Fibroblast of skin of left biceps (primary cell): ENCODE measurements at places on chromosomes 2 and 18.

GRCh38 chr18:11553098-11553940, 56.1 kb upstream of the SLC35G4 start:
- peak; percentile 33 for DNase-seq

DNA sequence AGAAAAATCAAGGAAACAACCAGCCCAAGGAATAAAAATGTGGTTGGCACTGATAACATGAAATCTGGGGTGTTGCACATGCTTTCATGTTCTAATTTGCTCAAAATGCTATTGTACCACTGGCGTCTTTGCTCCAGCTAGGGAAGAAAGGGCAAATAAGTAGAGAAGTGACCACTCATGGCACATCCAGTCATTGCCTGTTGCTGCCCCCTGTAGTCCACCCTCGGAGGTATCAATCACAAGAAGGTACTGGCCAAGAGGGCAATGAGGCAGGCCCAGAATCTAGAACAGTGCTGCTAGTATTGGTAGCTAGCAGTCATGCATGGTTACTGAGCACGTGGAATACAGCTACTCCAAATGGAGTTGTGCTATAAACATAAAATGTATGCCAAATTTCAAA, 213.4 kb downstream of the CDCA7 start:
- no peak for DNase-seq

DNA sequence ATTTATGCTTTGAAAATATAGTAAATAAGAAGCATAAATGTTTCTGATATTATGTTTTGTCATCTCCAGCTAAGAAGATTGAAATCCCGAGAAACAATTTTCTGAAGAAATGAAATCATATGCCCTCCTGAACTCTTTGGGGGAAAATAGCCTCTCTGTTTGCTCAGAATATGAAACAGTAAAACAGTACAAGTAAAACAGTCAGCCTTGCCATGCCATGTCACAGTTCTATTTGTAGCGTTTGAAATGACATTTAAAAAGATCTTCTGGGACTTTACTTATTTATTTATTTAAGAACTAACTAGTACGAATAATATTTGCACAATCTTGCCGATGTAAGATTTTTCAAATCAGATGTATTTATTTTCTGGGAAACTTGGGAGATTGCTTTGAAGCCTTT, 98.0 kb downstream of the LNPK start:
- DNase-seq = no peak

DNA sequence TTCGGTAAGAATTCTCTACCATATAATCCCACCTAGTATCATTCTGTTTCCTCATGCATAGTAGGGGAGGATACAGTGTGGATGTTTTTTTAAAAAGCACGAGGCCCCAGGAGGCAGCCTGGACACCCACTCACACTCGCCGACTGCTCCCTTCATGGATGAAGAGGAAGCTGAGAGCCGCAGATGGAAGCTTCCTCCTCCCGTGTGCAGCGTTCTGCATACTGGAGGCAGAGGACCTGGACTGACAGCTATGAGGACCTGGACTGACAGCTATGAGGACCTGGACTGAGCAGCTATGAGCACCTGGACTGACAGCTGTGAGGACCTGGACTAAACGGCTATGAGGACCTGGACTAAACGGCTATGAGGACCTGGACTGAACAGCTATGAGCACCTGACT, 234.4 kb downstream of the NDUFA10 start:
- no peak for DNase-seq

- no peak for DNase-seq
These were observed 66.4 kb upstream of the SLC16A14 start for GRCh38 chr2:230135130-230135525.

DNA sequence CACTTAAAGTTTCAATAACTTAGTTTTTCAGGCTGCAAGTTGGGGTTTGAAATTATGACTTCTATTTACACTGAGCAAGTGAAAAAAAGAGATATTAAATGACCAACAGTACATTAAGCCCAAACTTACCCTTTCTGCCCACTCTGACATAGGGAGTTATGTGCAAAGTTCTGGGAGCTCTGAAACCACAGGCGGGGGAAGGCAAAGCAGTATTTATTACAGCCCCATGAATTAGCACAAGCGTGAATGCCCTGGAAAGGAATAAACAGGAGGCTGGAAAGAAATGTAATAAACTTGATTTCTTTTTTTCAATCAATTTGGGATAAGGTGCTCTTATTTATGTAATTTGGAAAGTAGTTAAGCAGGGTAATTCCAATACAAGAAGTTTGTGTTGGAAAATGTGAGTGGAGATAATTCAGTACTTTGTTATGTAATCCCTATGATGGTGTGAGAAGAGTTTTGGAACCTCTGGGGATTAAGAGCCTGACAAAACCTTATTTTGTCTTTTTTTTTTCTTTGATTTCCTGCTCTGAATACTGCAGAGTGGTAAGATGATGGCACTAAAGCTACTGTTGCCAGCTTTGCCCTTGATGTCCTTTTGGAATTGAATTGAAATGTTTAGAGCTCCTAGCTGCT, 351.5 kb downstream of the ARHGAP15 start:
- no peak for DNase-seq

GRCh38 chr2:65504201-65504600, 71.8 kb upstream of the SPRED2 start:
- DNase-seq = no peak

DNA sequence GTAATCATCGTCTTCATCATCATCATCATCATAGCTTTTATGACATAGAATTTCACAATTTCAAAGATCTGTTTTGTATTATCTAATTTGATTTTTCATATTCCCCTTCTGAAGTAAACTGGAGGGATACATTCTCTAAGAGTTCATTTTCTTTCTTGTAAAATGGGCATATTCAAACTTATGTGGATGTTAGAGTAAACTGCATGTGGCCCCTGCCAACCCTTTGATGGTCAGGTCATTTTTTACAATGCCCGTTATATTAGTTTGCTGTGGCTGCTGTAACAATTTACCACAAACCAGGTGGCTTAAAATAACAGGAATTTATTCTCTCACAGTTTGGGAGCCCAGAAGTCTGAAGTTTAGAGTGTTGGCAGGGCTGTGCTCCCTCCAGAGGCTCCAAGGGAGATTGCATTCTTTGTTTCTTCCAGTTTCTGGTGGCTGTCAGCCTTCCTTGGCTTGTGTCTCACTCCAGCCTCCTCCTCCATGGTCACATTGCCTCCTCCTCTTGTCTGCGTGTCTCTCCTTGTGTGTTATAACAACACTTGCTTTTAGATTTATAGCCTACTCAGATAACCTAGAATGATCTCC, 127.5 kb upstream of the MMADHC start:
- no peak for DNase-seq

DNA sequence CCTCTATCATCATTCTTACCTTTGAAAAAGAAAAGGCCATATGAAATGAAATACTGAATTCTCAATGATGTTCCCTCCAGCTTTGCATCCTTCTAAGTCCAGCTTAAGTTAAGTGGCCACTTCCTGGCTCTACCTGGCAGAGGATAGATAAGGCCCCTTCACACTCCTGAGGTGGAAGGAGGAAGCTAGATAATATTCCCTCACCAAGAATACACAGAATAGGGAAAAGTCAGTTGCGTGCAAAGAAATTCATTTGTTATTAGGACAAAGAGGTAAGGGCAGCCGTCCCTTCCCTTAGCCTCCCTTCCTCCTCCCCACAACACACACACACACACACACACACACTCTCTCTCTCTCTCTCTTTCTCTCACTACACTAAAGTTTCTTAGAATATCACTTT, 37.5 kb downstream of the OLA1 start:
- no peak for DNase-seq
